ENCODE measurements at places on chromosomes 5 and 9.

GRCh38 chr9:89213396-89213880 is 34.8 kb upstream of the SHC3 start:
- no peak for DNase-seq

DNA sequence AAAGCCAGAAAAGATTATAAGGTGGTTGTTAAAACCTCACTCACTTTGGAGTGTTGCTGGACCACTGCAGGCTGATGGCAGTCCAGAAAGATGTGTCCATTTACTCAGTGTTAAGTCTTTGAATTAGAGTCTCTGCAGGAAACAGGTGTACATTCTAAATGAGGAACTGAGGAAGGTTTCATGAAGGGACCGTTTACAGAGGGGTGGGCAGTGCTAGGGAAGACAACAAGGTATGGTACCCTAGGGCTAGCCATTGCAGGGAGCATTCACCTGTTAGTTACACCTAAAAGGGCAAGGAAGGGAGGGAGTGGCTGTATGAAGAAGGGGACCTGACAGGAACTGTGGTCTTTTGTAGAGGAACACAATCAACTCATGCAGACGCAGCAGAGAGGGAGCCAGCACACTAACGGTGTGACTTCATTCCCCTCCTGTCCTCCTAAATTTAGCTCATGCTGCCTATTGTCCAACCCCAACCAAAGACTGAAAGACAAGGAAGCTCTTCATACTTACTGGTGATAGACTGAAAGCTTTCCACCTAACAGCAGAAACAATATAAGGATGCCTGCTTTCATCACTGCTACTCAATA is 32.2 kb upstream of the PAX5 start:
- no peak for DNase-seq

DNA sequence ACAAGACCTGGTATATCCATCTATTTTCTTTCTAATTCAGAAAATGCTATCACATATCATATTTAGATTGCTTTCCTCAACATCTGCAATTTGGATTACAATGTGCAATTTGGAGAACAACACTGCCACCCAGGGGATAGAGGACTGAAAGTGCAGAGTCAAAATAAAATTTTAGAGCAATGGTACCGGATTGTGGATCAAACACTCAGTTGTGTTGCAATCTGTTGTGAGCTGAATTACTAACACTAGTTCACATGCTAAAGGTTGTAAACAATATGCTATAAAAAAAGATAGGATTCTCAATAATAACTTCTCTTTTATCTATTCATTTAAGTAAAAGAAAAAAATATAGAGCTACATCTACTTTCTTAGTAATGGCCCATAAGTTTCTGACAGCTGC is 11.9 kb upstream of the SRFBP1 start:
- DNase-seq: no peak

DNA sequence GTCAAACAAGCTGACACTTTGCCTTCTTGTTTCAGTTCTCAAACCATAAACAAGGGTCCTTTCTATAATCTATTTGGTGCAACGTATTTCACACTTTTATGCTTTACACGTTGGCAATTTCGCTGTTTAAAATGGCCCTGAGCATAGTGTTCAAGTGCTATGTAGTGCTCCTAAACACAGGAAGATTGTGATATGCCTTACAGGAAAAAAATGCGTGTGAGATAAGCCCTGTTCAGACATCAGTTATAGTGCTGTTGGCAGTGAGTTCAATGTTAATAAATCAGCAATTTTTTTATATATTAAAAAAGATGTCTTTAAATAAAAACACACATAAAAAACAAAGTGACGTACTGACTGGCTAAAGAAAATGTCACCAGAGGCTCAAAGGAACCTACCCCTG is 23.9 kb downstream of the CLINT1 start:
- DNase-seq: no peak

DNA sequence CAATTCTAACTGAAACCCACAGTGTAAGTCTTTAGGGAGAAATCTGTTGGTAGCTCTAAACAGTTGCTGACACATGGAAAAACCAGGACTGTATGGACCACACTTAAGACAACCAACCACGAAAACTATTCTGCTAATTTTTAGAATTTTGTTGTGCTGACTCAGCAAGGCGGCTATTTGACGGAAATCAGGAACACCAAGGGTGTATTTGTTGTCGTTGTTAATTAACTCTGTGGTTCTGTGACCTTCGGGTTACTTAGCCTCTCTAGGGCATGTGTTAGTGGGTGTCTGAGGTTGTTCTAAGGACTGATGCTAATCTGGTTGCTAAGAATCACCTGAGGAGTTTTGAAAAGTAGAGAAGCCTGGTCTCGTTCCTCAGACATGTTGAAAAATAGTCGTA is 79.2 kb downstream of the ATP10B start:
- no peak for DNase-seq

DNA sequence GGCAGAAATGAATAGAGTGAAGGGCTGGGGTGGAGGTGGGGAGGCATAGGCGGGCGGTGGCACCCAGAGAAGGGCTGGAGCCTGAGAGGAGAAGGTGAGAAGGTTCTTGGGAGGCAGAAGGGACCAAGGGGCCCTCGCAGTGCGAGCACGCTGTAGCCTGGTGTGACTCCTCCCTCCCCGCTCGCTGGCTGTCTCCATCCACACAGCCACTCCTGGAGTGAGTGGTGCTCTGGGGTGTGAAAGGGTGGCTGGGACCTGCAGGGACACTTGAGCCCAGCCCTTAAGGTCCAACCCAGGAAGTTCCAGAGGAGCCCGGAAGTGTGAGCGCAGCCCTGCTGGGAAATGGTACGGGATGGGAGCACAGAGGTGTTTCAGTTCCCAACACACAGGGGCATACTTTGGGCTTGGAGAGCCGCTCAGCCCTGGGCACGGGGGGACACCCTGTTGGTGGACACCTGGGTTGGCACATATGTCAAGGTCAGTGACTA is 9.3 kb upstream of the SCGB3A1 start:
- peak; percentile 40 for DNase-seq

DNA sequence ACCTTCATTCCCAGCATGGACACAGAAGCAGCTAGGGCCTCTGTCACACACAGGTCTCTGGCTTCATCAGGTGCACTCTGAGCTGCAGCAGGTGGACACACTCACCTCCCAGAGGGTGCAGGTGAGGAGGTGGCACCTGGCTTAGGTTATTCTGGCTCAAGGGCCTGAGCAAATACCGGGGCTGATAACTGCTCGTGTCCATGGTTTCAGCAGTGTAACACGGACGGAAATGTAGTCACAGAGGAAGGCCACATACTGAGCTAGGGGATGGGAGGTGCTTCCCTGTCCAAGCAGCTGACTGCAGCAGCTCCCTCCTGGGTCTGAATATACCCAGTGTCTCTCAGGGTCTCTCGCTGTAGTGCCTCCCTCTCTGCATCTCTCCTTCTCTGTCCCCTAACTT is 5.7 kb downstream of the PHF2 start:
- DNase-seq: peak; percentile 49

- DNase-seq: no peak
Observed at GRCh38 chr9:87068177-87068840, 121.0 kb upstream of the GAS1 start.

- no peak for DNase-seq
Observed at GRCh38 chr5:67870662-67871061, 344.9 kb upstream of the PIK3R1 start.

DNA sequence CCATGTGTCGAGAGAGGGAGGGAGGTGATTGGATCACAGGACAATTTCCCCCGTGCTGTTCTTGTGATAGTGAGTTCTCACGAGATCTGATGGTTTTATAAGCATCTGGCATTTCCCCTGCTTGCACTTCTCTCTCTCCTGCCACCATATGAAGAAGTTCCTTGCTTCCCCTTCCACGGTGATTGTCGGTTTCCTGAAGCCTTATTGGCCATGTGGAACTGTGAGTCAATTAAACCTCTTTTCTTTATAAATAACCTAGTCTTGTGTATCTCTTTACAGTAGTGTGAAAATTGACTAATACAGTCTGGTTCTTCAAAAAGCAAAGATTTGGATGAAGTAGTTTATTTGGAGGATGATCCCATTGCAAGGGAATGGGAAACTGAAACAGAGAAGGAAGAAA is 11.3 kb upstream of the MIER3 start:
- DNase-seq: no peak

- no peak for DNase-seq
Observed at GRCh38 chr9:3401221-3401954, 124.4 kb downstream of the RFX3 start.

GRCh38 chr9:26471261-26471660 is 421.3 kb downstream of the CAAP1 start:
- DNase-seq: no peak

GRCh38 chr9:33676746-33677505 is 118.4 kb upstream of the PRSS3 start:
- no peak for DNase-seq

DNA sequence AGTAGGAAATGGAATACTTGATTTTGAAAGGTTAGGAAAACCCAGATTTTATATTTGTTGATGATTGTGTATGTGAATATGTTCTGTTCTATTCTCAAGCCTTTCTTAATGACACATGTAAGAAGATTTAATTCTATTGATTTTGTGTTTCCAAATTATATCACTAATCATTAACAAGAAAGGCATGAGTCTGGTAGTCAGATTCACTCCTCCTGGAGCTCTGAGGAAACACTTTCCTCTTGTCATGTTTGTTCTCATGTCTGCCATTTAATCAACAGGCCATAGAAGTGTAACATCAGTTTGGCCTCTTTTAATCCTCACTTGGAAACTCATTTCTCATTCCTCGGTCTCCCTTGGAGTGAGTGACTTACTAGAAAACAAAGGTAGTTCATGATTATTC is 40.6 kb upstream of the F2R start:
- no peak for DNase-seq

DNA sequence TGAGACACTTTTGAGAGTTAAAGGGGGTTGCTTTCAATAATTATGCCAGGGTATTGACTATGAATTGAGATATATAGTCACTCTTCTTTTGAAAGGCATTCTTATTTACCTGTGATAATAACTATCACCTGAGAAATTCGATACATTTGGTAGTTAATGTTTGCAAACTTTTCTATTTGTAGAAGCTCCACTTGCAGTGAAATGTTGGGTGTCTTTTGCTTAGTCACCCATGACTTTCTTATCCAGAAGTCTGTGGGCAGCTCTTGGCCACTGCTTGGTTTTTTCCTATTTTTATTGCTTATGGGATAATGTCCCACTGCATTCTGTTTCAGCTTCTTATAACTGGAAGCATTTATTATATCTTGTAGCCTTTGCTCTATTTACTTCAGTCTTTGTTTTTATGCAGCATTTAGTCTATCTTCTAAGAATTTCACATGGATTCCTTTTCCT is 3.9 kb downstream of the MACIR start:
- no peak for DNase-seq

DNA sequence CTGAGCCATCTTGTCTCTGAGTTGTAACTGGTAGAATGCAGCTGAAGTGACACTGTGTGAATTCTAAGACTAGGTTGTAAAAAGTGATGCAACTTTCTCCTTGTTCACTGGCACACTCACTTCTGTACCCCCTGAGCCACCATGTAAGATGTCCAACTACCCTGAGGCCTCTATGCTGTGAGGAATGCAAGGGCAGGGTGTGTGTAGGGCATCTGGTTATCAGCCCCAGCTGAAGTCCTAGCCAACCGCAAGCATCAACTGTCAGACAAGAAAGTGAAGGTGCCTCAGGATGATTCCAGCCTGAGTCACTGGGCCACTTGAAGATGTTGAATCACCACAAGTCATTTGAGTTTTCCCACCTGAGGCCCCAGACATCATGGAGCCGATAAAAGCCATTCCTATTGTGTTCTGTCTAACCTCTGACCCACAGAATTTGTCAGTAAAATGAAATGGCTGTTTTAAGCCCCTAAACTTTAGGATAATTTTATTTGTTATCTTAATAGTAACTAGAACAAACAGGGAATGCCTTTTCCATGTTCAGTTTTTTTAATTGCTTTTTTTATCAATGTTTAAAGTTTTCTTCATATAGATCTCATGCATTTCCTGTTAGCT is 18.7 kb upstream of the RHOBTB3 start:
- no peak for DNase-seq

DNA sequence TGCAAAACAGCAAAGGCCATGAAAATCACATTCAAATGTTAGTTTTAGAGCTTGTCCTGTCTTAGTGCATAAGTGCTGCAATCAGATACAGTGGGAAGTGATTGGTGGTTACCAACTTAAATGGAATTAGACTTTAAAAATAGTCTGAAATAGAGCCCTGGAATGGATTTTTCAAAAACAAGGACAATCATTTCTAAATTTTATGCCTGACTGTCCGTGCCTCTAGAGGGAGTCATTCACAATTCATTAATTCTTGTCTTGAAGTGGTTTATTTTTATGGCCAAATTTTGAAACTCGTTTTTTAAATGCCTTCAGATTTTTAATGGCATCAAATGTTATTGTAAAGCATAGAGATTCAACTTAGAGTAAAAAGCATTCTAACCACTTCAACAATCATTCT is 561.8 kb upstream of the DAB2 start:
- no peak for DNase-seq

DNA sequence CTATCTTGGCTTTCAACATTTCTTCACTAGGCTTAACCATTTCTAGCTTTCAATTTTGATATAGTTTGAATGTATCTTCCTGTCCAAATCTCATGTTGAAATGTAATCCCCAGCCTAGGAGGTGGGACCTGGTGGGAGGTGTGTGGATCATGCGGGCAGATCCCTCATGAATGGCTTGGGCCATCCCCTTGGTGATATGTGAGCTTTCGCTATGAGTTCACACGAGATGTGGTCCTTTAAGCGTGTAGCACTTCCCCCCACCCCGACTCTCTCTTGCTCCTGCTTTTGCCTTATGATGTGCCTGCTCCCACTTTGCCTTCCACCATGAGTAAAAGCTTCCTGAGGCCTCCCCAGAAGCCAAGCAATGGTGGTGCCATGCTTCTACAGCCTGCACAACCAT is 40.6 kb downstream of the PHAX start:
- no peak for DNase-seq

- DNase-seq: no peak
Observed at GRCh38 chr5:96624596-96624995, 37.6 kb upstream of the CAST start.

GRCh38 chr5:53087171-53087570 is 22.4 kb downstream of the MOCS2 start:
- no peak for DNase-seq

DNA sequence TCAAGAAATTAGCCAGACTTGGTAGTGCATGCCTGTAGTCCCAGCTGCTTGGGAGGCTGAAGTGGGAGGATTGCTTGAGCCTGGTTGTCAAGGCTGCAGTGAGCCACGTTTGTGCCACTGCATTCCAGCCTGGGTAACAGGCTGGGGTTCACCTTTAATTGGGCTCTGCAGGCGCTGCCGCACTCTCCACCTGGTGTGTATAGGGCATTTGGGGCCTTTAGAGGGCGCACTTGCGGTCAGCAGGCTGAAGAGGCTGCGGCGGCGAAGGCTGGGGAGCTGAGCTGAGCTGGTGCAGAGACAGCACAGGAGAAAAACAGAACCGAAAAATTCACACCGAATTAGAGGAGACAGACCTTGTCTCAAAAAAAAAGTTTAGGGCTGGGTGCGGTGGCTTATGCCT is 31.2 kb downstream of the CDK7 start:
- DNase-seq: no peak

- DNase-seq: no peak
Observed at GRCh38 chr5:105501315-105501714, 1938.7 kb upstream of the NUDT12 start.

GRCh38 chr5:118614731-118615456 is 373.5 kb downstream of the DTWD2 start:
- no peak for DNase-seq
